ENCODE measurements at places on chromosomes 11 and 22. TPM values are rescaled to one million over a fixed set of nuclear protein-coding genes. Genes with fewer than 3 reads are reported as not detected.

The ARHGAP20 gene
- 1.2 TPM for polyA plus RNA-seq

The CLMP gene
- polyA plus RNA-seq, result 95.7 TPM

The KLHL22 gene
- polyA plus RNA-seq, result 30.1 TPM

The TRIM49B gene
- not detected for polyA plus RNA-seq

The LARGE1 gene
- polyA plus RNA-seq, result 6.2 TPM

The TNNT3 gene
- polyA plus RNA-seq, result not detected

The SLC22A8 gene
- polyA plus RNA-seq, result not detected

The CDHR5 gene
- not detected for polyA plus RNA-seq

The NXPE4 gene
- not detected for polyA plus RNA-seq

The ADAMTS8 gene
- polyA plus RNA-seq, result 0.60 TPM

All from IMR-90 (cell line).